ENCODE measurements at places on chromosomes 4 and X. TPM values are rescaled to one million over a fixed set of nuclear protein-coding genes. Genes with fewer than 3 reads are reported as not detected.

- no peak for DNase-seq
These were observed 218.5 kb downstream of the PRR32 start for GRCh38 chrX:127038065-127038464.

DNA sequence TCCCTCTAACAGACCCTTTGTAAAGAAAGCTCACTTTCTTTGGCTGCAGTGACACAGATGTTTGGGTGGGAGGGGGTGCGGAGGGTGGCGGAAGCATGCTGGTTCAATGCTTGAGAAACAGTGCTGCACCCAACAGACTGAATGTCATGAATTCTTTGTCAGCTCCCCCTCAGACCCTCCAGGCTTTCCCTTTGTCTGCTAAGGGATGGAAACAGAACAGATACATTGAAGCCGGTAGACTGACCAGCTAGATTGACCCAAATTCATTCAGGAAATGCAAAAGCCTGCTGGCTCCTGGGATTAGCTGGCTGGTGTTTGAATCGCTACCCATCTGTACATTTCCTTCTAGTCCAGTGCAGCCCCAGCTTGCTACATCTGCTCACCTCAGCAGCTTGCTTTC is 90.8 kb upstream of the PAK3 start:
- DNase-seq = no peak

Gene UCHL1
- 93.4 TPM for total RNA-seq

Gene GUCY1B1
- total RNA-seq = 7.8 TPM
